ENCODE measurements at places on chromosomes 7 and 10.

DNA sequence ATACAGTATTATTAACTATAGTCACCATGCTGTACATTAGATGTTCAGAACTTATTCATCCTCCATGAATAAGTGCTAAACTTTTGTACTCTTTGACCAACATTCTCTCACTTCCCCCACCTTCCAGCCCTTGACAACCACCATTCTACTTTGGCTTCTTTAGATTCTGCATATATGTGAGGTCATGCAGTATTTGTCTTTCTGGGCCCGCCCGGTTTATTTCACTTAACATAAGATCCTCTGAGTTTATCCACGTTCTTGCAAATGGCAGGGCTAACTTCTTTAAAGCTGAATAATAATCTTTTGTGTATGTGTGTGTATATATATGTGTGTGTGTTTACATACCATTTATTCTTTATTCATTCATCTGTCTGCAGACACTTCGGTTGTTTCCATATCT lies 336.8 kb downstream of the BBS9 start:
- no peak for DNase-seq

GRCh38 chr7:7861211-7861633 lies 107.4 kb upstream of the GLCCI1 start:
- DNase-seq, result peak; percentile 68

DNA sequence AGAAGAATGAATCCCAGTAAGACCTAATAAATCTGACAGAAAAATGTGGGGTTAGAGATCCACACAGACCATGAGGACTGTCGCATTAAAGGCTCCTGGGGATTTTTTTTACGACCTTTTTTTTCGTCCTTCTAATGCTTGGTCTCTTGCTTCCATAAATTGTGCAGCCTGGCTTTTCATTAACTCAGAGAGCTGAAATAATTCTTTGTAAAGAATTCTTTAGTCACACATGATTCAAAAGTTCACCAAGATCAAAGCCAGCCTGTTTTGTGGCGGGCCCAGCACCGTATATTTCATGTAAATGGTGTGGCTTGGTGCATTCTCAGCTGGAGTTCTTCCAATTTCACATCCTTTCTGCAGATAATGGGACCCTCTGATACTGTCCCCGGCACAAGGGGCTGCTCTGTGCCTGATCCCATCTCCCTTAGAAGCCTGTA lies 206.6 kb upstream of the BMPER start:
- no peak for DNase-seq

DNA sequence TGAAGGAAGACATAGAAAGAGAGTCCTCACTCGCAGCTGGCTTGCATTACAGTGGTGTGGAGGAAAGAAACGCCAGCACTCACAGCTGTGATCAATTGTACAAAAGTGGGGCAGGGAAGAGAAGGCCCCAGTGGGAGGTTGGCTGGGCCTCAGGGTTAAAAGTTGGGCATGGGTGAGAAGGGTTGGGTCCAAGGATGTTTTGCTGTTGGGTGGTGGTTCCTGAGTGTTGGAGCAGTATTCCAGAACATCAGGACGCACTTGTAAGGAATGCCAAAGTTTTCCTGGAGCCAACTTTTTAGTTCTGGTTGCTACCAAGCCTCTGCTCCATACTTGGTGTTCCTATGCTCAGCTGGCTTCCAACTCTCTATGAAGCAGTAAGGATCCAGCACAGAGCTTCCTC lies 55.4 kb upstream of the MKRN1 start:
- DNase-seq, result no peak

DNA sequence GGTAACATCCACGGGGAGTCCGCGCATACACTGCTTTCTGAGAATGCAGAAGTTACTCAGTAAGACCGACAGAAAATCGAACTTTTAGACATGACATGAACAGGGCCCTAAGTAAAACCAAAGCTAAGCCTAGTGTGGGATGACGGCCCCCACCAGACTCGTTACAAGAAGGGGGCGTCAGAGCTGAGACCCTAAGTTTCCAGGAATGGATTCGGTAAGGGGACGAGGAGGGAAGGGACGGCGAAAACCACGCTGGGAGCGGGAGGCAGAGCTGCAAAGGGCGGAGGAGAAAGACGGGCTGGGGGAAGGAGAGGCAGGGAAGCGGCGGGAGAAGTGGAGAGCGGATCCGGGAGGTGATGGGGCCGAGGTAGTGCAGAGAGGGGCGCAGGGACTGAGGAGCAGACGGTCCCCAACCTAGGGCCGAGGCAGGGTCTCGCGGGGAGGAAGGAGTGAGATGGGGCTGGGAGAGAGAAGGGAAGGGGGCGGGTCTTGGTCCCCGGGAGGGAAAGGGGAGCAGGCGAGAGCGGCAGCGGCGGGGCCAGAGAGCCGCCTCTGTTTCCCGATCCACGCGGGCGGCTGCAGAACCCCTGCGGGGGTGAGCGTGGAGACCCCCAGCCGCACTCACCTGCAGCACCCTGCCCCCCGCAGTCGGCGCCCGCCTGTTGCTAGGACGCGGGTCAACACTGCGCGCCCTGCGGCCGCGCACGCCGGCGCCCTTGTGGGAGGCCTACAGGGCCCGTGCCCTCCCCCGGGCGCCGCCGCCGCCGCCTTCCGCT lies 513 bp downstream of the ODAD2 start:
- DNase-seq, result peak; percentile 32

GRCh38 chr7:134051020-134051419 lies 76.1 kb upstream of the LRGUK start:
- no peak for DNase-seq

GRCh38 chr10:24344279-24344678 lies 135.3 kb downstream of the KIAA1217 start:
- DNase-seq, result no peak

- no peak for DNase-seq
Observed at GRCh38 chr7:122549578-122549977, 149.3 kb downstream of the RNF133 start.

DNA sequence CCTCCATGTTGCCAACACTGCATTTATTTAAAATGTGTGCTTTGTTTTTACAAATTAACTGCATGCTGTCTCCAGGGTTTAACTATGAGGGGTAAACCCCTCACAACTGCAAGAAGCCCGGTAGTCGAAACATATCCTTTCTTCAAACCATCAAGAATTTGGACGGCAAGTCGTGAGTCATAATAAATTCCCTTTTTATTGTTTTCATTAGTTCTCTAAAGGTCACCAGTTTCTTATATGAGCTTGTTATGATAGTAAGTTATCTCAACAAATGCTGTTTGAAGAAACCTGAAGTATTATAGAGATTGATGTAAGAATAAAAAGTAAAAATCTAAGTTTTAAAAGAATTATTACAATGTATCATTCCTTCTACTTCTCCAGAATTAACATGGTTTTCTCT lies 12.2 kb upstream of the FIGNL1 start:
- DNase-seq, result no peak

DNA sequence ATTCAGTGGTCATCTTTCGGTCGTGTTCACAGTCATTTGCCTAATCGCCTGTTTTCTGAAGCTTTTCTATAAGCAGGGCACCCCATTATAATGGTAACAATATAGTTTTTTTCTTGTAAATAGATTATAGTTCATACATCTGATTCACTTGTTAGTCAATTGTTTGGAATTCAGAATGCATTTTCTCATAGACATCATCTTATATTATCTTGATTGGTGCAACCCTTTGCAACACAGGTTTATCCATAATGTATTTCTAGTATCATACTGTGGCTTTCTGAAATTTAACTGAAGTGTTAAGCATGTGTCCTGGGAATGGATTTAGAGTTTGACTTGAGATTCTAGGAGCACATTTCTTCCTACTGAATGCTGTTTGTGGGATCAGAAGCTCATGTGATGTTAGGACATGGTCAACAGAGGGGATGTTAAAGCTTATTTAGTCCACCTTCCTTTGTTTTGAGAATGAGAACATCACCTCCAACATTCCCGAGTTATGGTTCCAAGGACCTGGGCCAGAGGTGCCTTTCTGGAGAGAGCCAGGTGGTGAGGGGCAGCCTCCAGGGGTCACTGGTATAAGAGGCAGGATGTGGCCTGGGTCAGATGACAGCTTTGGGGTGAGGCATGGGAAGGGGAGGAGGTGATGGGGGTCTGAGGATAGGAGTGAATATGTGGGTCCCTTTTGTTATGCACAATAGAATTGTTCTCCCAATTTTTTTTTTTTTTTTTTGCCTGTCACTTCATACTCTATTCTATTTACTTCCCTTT lies 415.6 kb downstream of the EXOC4 start:
- no peak for DNase-seq

DNA sequence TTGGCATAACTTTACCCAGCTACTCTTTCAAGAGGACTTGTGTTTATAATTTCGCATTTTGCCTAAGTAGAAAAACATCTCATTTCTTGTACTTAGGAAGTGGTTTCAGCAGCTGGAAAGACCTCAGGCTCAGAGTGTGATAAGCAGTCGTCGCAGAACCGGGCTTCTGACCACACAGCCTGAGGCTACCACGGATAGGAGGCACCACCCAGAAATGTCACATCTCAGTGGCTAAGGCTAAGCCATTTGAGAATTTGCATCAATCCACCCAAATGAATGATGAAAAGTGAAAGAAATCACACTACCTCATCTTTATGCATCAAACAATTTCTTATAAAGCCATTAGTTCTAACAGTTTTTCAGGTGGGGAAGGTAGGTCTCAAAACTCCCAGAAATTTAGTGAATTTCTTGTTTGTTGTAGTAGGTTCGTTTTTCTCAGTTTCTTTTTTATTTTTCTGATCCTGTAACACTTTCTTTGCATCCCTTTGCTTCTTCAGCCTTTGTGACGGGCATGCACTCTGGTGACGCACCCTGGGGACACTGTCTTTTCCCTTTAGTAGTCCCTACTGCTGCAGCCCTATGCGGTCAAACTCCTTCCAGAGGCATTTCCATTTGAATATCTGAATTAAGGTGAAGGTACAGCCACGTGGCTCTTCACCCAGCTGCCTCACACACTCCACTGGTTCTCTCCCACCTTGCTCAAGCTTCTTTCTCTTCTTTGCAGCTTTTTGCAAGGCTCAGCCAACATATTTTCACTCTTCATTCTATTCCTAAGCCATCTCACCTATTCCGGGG lies 68.5 kb downstream of the MAP3K8 start:
- DNase-seq, result no peak

GRCh38 chr10:71845410-71846405 lies 5.3 kb downstream of the PSAP start:
- no peak for DNase-seq

DNA sequence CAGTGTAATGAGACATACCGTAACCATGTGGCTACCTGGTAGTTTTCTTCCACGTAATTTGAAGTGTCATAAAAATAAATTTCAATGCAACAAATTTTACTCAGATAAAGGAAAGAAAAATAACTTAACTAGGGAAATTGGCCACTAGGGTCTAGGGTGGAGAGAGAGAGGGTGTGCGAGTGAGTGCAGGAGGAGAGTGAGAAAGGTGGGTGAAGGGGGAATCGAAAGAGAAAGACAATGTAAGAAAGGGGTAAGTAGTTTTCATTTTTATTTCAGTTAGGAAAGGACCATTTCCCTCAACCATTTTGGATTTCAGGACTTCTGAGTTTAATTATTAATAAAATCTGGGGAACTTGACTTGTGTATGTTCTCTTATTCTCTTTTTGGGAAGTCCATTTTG lies 27.7 kb upstream of the GLI3 start:
- no peak for DNase-seq

- no peak for DNase-seq
Observed at GRCh38 chr7:35828817-35829216, 28.0 kb downstream of the SEPTIN7 start.

DNA sequence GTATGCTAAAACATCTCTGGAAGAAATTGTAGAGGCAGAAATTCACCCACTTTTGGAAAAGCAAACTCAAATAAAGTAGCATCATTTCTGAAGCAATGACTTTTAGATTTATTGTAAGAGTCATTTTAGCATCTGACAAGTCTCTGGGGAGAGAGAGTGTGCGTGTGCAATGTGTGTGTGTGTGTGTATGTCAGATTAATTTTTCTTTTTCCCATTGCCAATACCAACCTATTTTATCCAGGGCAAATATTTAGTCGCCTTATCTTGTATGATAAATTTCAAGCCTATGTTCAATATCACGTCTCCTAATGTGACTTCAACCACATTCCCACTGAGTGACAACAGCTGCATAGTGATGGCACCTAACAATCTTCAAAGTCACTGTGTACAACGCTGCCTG lies 101.7 kb downstream of the NEBL start:
- DNase-seq, result no peak

- no peak for DNase-seq
Observed at GRCh38 chr10:5447056-5447455, 34.7 kb downstream of the NET1 start.

DNA sequence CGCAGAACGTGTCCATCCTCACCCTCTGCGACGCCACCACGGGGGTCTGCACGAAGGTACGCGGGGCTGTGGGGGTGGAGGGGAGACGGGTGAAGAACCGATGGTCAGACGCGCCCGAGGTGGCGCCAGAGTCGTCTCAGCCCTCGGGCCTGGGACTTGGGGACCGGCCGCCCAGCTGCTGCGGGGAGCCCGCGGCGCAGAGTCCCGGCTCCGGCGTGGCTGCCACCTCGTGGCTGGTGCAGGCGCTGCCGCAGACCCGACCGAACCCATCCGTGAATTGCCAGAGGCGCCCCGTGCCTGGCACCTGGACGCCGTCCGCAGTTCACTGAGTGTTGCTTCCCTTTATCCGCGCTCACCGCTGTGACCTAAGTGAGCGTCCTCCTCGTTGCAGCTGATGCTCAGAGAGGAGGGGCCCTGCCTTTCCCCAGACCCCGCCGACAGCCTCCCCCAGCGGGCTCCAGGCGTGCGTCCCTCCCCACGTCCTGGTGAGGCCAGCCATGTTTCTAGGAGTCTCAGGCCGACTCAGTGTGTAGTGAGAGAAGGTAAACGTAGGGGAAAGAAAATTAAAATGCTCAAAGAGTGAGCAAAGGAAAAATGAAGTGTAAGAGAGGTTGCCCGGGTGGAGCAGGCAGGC lies 208.7 kb downstream of the PAXIP1 start:
- no peak for DNase-seq

- DNase-seq, result no peak
Observed at GRCh38 chr7:88322151-88322550, 15.5 kb upstream of the STEAP4 start.

- no peak for DNase-seq
Observed at GRCh38 chr10:77774940-77775391, 137.4 kb upstream of the KCNMA1 start.

DNA sequence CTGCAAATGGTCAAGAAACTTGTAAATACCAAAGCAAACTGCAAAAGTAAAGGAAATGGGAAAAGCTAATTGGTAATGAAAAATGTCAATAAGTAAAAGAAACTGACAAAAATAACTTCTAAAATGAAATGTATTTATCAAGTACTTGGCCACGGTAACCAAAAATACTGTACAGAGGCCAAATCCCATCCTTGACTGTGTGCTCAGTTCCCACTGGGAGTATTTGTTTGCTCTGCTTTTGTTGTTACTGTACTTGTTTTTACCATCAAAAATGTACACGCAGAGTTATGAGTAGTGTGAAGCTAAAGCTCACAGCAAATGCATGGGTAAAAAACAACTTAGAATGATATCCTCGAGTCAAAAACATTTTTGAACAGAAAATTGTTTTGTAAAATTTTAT lies 31.1 kb downstream of the ENKUR start:
- peak; percentile 6 for DNase-seq

All from NCI-H2081 (cell line).